ENCODE measurements at places on chromosomes 6 and 20. TPM values are rescaled to one million over a fixed set of nuclear protein-coding genes. Genes with fewer than 3 reads are reported as not detected.

- no peaks in the 10 kb centered on the region for H3K27me3 ChIP-seq
- no peak for DNase-seq
Observed at GRCh38 chr6:113293423-113293740, 563.8 kb upstream of the MARCKS start.

- no peaks in the 10 kb centered on the region for H3K27me3 ChIP-seq
- H3K4me1 ChIP-seq = no peaks in the 10 kb centered on the region
- H3K4me3 ChIP-seq = no peak overlapping the region
- no peaks in the 10 kb centered on the region for H3K36me3 ChIP-seq
Observed at GRCh38 chr20:47370850-47371782, 14.6 kb upstream of the ZMYND8 start.

GRCh38 chr6:81822568-81822967 lies 70.1 kb upstream of the TENT5A start:
- no peak for DNase-seq
- H3K4me3 ChIP-seq = no peak overlapping the region
- no peaks in the 10 kb centered on the region for H3K4me1 ChIP-seq
- H3K36me3 ChIP-seq = no peaks in the 10 kb centered on the region
- H3K27me3 ChIP-seq = no peaks in the 10 kb centered on the region

DNA sequence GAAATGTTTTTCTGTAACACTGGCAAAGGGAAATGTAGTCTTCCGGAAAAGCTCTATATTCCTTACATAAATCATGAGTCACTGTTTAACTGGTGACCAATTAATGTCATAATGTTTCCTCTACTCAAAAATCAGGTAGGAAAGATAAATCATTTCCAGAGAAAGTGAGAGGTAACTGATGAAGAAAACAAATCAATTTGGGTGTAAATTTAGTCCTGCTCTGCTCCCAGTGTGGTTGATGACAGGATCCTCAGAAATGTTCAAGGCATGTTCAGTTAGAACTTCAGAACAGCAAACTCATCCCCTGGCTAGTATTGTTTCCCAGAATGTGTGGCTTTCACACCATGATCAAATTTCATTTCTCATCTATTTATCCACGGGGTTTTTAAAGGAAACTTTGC lies 38.8 kb upstream of the SPACA1 start:
- no peaks in the 10 kb centered on the region for H3K36me3 ChIP-seq
- H3K27ac ChIP-seq = no peak overlapping the region
- H3K4me3 ChIP-seq = no peak overlapping the region
- peaks cover 7% of the 10 kb centered on the region for H3K4me1 ChIP-seq
- no peak for DNase-seq
- peaks cover 8% of the 10 kb centered on the region for H3K27me3 ChIP-seq

DNA sequence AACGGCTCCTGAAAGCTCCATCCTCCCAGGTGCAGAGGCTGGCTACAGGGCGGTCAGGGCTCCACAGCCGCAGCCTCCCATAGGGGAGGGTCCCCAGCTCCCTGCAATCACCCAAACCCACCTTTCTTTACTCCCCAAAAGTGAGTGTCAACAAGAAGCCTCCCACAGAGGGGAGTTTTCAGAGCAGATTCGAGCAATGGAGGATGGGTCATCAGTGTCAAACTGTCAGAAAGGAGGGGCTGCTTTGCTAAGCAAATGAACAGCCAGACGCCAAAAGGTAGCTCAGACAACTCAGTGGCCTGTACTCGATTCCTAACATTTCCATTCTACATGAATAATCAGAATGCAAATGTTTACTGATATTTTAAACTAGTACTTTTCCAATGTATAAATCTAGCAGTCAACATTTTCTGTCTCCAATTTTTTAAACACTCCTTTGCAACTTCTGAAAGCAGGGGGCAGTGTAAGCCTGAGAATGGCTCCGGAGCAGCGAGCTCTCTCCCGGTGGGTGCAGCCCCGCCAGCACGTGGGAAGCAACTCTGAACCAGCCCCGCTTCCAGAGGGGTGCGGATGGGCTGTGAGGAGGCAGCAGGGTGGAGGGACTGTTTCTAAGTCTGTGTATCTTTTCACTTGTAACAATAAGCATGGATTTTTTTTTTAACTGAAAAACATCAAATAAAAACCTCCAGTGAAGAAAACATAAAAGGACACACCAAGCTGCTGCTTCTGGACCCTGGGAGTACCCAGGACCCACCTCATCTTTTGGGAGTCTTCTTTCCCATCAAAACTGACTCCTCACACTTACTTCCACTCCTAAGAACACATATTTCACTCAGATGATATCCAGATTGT lies 54.9 kb downstream of the TAF4 start:
- no peaks in the 10 kb centered on the region for H3K4me1 ChIP-seq
- H3K27me3 ChIP-seq = no peaks in the 10 kb centered on the region
- H3K36me3 ChIP-seq = no peaks in the 10 kb centered on the region
- H3K4me3 ChIP-seq = no peak overlapping the region
- DNase-seq = peak; percentile 66
- H3K27ac ChIP-seq = no peak overlapping the region

DNA sequence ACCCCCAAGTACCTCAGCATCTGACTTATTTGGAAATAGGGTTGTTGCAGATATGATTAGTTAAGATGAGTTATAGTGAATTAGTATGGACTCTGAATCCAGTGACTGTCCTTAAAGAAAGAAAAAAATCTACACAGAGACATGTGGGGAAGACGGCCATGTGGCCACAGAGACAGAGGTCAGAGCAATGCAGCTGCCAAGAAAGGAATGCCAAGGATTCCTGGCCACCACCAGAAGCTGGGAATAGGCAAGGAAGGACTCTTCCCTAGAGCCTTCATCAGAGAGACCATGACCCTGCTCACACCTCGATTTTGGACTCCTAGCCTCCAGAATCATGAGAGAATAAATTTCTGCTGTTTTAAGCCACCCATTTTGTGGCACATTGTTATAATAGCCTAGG lies 81.8 kb downstream of the FYN start:
- DNase-seq = no peak
- H3K4me1 ChIP-seq = no peaks in the 10 kb centered on the region
- no peaks in the 10 kb centered on the region for H3K27me3 ChIP-seq
- H3K36me3 ChIP-seq = no peaks in the 10 kb centered on the region
- H3K27ac ChIP-seq = no peak overlapping the region
- no peak overlapping the region for H3K4me3 ChIP-seq

DNA sequence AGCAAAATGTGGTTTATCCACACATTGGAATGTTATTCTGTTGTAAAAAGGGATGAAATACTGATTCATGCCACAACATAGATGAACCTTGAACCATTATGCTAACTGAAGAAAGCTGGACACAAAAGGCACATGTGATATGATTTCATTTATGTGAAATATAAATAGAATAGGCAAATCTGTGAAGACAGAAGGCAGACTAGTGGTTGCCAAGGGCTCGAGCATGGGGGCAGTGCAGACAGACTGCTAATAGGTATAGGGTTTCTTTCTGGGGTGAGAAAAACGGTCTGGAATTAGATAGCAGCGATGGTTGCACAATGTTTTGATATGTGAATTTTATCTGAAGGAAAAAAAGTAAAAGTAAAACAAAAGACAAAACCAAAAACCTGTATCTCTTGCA lies 54.6 kb upstream of the FNDC1 start:
- no peak overlapping the region for H3K27ac ChIP-seq
- no peaks in the 10 kb centered on the region for H3K27me3 ChIP-seq
- H3K4me3 ChIP-seq = no peak overlapping the region

- H3K27ac ChIP-seq = no peak overlapping the region
- no peaks in the 10 kb centered on the region for H3K27me3 ChIP-seq
- no peak for DNase-seq
- H3K4me1 ChIP-seq = no peaks in the 10 kb centered on the region
- no peak overlapping the region for H3K4me3 ChIP-seq
Observed at GRCh38 chr6:15079288-15079817, 166.5 kb upstream of the JARID2 start.

DNA sequence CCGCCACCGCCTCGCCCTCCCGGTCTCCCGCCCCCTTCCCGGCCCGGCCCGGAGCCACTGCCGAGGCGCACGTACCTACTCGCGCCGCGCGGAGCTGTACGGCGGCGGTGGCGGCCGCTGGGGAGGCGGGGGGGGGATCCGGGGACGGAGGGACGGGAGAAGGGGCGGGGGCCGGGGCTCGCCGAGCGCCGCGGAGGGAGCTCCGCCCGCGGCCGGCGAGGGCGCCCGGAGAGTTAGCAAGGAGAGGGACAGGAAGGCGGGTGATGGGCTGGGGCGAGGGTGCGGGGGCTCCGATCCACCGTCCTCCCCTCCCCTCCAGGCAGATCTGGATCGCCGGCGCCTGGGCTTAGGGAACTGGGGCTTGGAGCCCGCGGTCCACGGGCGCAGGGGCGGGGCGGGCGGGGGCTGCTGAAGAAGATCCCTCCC lies 548 bp upstream of the TMEM74B start:
- peaks cover 6% of the 10 kb centered on the region for H3K4me1 ChIP-seq
- DNase-seq = no peak
- no peak overlapping the region for H3K27ac ChIP-seq
- H3K4me3 ChIP-seq = no peak overlapping the region
- H3K27me3 ChIP-seq = peaks cover 3% of the 10 kb centered on the region

GRCh38 chr6:112021691-112022310 lies 32.1 kb upstream of the CCN6 start:
- H3K27ac ChIP-seq = no peak overlapping the region
- no peaks in the 10 kb centered on the region for H3K36me3 ChIP-seq
- H3K4me1 ChIP-seq = no peaks in the 10 kb centered on the region
- H3K27me3 ChIP-seq = no peaks in the 10 kb centered on the region

- H3K36me3 ChIP-seq = no peaks in the 10 kb centered on the region
- H3K27me3 ChIP-seq = no peaks in the 10 kb centered on the region
- no peak overlapping the region for H3K27ac ChIP-seq
- no peak overlapping the region for H3K4me3 ChIP-seq
- DNase-seq = no peak
- H3K4me1 ChIP-seq = no peaks in the 10 kb centered on the region
Observed at GRCh38 chr6:15922510-15923250, 206.2 kb upstream of the MYLIP start.

DNA sequence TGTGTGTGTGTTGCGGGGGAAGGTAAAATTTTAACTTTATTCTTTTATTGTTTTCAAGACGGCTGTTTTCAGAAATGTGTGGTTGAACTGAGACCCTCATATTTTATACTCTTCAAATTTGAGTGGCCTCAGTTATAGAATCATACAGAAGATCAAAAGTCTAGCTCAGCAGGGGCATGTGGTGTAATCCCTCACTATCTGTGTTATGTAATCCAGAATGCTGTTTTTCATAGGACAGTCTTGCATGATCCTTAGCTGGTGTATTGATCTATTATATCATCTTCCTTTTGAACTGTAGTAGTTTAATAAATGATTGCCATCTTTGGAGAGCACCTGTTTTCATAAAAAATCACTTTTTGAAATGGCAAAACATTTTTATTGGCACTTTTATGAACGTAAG lies 1.4 kb downstream of the PLCB4 start:
- DNase-seq = no peak
- no peaks in the 10 kb centered on the region for H3K36me3 ChIP-seq
- H3K27ac ChIP-seq = no peak overlapping the region
- peaks cover 22% of the 10 kb centered on the region for H3K27me3 ChIP-seq

- H3K27me3 ChIP-seq = no peaks in the 10 kb centered on the region
- no peak overlapping the region for H3K4me3 ChIP-seq
- H3K4me1 ChIP-seq = no peaks in the 10 kb centered on the region
Observed at GRCh38 chr6:12423832-12424231, 133.7 kb downstream of the EDN1 start.

GRCh38 chr6:9532621-9533557 lies 882.0 kb downstream of the TFAP2A start:
- H3K4me3 ChIP-seq = no peak overlapping the region
- no peaks in the 10 kb centered on the region for H3K27me3 ChIP-seq
- no peaks in the 10 kb centered on the region for H3K36me3 ChIP-seq
- H3K4me1 ChIP-seq = no peaks in the 10 kb centered on the region

GRCh38 chr6:165652766-165653165 lies 10.3 kb downstream of the PDE10A start:
- no peak overlapping the region for H3K27ac ChIP-seq
- H3K4me3 ChIP-seq = no peak overlapping the region
- DNase-seq = no peak
- H3K4me1 ChIP-seq = no peaks in the 10 kb centered on the region

GRCh38 chr6:292506-293192 lies 362 bp downstream of the DUSP22 start:
- H3K4me1 ChIP-seq = peaks cover 6% of the 10 kb centered on the region
- H3K36me3 ChIP-seq = no peaks in the 10 kb centered on the region
- peak overlapping the region; percentile 7 for H3K4me3 ChIP-seq
- peak overlapping the region; percentile 97 for H3K27ac ChIP-seq

The EPPIN gene
- total RNA-seq = not detected

The UNC5CL gene
- total RNA-seq = 1.2 TPM

The AIF1 gene
- 46.8 TPM for total RNA-seq

The CCN5 gene
- 62.0 TPM for total RNA-seq

The SDHAF4 gene
- 12.2 TPM for total RNA-seq

The SLC22A3 gene
- 48.9 TPM for total RNA-seq

The CAGE1 gene
- 0.25 TPM for total RNA-seq

The ACTL10 gene
- total RNA-seq = 0.44 TPM

The STK35 gene
- 15.7 TPM for total RNA-seq

The IL17A gene
- total RNA-seq = not detected

The RBBP8NL gene
- total RNA-seq = not detected

The SLC22A2 gene
- total RNA-seq = not detected
